ENCODE measurements at places on chromosomes 2 and 18.

DNA sequence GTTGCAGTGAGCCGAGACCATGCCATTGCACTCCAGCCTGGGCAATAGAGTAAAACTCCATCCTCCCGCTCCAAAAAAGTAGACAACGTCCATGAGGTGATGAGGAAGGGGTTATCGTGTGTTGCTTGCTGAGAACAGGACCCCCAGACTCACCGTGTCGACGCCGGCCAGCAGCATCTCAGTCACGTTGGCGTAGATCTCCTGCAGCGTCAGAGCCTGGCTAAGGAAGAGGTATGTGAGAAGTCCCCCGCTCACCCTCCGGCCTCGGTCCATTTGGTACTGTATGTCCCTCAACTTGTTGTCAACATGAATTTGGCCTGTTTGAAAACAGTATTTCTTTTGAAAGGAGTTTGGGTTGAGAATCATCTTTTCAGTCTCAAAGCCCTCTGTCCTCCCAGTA lies 20.9 kb downstream of the CYP27C1 start:
- DNase-seq, result no peak

DNA sequence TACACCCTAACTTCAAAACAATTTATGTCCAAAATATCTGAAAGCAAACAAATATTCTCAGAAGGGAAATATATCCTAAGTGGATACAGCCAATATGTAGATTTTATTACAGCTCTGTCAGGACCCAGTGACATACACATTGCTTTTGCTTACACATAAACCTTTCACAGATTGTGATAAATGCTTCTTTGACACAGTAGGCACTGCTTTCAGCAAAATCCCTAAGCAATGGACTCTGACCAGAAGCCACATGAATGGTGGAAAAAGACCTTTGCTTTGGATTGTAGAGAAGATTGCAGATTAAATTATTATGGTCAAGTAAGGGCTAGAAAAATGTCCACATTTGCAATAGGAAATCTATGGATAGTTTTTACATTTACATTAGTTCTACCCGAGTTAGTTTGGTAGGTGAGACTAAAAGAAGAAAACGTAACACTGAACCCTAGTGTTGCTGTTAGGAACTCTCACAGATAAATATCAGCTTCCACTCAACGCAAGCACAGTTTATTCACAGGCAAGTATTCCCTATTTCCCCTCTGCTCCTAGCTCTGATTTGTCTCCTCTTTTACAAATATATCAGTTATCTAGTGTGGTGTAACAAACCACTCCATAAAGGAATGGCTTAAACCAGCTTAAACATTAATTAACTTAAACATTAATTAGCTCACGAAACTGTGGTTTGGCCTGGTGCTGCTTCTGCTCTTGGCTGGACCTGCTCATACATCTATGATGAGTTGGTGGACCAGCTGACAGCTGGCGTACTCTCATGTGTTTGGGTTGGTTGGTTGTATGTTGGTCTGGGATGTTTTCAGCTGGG lies 23.6 kb upstream of the SERPINE2 start:
- DNase-seq, result no peak

DNA sequence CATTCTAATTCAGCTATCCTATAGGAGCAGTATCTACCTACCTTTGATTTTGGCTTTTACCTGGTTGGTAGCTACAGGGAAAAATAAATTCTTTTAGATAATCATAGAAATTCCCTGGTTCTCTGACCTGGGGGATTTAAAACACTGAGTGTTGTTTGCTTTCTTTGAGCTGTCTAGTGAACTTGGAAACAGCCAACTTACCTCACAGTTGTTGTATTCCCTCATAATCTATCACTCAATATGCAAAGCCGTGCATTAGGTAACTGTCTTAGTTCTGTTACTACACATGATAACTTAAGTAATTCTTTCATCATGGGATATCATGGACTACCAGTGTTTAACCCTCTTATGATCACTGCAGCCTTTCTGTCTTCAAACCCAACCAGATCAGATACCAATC lies 127.8 kb downstream of the TTC27 start:
- DNase-seq, result no peak

GRCh38 chr2:53969285-53969967 lies 1.4 kb downstream of the PSME4 start:
- DNase-seq, result no peak

DNA sequence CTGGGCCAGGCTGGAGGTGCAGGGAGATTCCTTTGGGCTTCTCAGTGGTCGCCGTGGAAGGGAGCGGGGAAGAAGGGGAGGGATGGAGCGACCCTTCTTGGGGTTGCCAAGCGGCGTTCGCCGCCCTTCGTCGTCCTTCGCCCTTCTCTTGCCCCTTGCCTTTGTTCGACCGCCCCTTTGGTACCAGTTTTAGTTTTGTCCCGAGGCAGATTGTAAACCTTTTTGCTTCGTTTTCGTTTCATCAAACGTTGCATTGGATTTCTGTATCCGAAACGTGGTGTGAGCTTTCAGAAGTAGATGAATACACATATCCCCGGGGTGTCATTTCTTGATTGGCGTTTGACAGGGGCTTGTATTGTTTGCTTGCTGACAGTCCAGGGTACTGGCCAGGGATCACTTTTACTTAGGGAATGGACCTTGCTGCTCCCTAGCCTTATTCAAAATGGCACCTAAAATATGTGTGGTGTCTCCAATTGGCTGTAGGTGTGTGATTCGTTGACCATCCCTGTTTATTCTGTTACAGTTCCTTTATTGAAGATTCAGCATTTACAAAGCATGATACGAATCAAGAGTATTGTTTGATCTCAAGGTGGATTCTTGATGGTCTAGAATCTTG lies 788 bp downstream of the USP14 start:
- DNase-seq, result no peak

All from GF-D8 (cell line).